NCI-H1436 treated with DMSO at 0.1 percent for 48 hours (cell line): ENCODE measurements at places on chromosomes 4 and X.

- no peak for DNase-seq
Observed at GRCh38 chrX:125293850-125294780, 25.6 kb upstream of the TEX13C start.

DNA sequence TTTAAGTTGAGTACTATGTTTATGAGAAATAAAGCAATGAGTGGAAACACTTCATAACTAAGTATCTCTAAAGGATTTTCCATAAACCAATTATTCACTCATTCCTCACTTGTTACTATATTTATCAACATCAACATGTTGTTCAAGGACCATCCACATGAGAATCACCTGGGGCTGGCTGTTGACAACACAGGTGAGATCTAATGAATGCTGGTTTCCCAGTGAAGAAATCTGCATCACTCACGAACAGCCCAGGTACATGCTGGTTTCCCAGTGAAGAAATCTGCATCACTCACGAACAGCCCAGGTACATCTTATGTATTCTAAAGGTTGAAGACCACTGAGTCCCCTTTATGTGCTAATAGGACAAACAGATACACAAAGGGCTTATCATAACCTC lies 32.5 kb downstream of the TSPAN5 start:
- DNase-seq = no peak

DNA sequence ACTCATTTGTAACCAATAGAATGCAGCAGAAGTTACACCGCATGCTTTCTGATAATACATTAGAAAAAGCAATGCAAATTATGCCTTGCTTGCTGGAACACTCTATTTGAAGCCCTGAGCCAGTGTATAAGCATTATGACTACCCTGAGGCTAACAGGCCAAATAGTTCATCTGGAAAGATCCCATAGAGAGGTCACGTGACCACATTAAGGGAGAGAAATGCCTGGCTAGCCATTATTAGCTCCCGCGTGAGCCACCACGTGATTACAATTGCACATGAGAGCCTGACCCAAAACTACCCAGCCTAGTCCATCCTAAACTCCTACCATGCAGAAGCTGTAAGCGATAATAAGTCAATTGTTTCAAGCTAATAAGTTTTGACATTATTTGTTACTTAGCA lies 472.9 kb upstream of the GALNTL6 start:
- no peak for DNase-seq

DNA sequence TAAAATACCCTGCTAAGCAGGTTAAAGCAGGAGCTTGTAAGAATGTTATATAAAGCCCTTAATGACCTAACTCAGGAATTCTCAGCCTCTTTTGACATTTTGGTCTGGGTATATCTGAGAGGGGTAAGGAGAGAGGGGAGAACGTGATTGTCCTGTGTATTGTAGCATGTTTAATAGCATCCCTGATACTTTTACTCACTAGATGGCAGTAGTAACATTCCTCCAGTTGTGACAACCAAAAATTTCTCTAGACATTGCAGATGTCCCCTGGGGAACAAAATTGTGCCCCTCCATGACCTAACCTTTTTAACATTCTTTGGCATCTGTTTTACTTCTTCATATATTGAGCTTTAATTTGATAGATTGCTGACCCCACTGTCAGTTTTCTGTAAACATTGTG lies 17.9 kb downstream of the SMARCA5 start:
- no peak for DNase-seq

- DNase-seq = no peak
Observed at GRCh38 chr4:48853604-48854394, 22.9 kb downstream of the OCIAD1 start.

DNA sequence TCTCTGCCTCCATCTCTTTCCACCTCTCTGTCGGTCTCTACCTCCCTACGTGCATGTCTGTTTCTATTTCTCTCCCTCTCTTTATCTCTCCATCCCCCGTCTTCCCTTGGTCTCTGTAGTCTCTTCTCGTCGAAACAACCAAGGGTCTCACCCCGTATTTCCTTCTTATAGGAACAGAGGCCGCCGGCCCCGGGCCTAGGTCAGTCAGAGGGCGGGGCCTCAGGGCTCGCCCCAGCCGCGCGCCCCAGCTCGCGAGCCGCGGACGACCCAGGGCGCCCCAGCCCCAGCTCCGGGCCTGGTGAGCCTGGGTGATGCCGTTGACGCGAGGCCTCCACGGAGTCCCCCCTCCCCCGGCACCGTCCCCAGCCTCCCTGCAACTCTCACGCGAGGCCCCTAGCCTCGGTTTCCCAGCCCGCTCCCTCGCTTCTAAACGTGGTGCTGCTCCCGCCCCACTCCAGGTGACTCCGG lies 6.6 kb downstream of the TIMM17B start:
- DNase-seq = no peak

- no peak for DNase-seq
Observed at GRCh38 chr4:6767748-6768538, 14.6 kb upstream of the KIAA0232 start.

- no peak for DNase-seq
Observed at GRCh38 chr4:38785041-38785790, 2.4 kb upstream of the TLR10 start.

- DNase-seq = no peak
Observed at GRCh38 chr4:128161138-128161537, 100.0 kb downstream of the LARP1B start.
